Adrenal gland (tissue), 19 donors: ENCODE measurements at places on chromosomes 11 and 22. TPM values are rescaled to one million over a fixed set of nuclear protein-coding genes. Genes with fewer than 3 reads are reported as not detected.

The ISX gene
- total RNA-seq, result not detected

The SLC15A3 gene
- total RNA-seq, result 33.0 TPM

The MS4A14 gene
- total RNA-seq, result 0.44 TPM

The CCDC88B gene
- total RNA-seq, result 14.4 TPM

The SHANK3 gene
- 26.1 TPM for total RNA-seq

The NKAPD1 gene
- total RNA-seq, result 19.5 TPM

The SAA1 gene
- total RNA-seq, result 1.8 TPM

The NFAM1 gene
- total RNA-seq, result 9.8 TPM

The PRAME gene
- 1.1 TPM for total RNA-seq

The ADM2 gene
- not detected for total RNA-seq

The TRIM22 gene
- total RNA-seq, result 49.3 TPM

The FXYD6 gene
- total RNA-seq, result 74.0 TPM

The PHRF1 gene
- 33.9 TPM for total RNA-seq

The APOL3 gene
- 60.2 TPM for total RNA-seq

The INPP5J gene
- total RNA-seq, result 0.83 TPM

The F2 gene
- total RNA-seq, result not detected

The OSBP2 gene
- total RNA-seq, result 19.5 TPM

The OR4B1 gene
- not detected for total RNA-seq

The FAR1 gene
- total RNA-seq, result 40.6 TPM

The SMIM35 gene
- 0.10 TPM for total RNA-seq

The UBQLN3 gene
- total RNA-seq, result not detected

The TRPC6 gene
- 0.57 TPM for total RNA-seq

The TH gene
- not detected for total RNA-seq

The CREB3L1 gene
- total RNA-seq, result 13.3 TPM

The MPZL3 gene
- total RNA-seq, result 1.1 TPM

The NXPE2 gene
- not detected for total RNA-seq

The P2RX3 gene
- 0.87 TPM for total RNA-seq

The TIMP3 gene
- 640 TPM for total RNA-seq

The CABP7 gene
- 1.3 TPM for total RNA-seq

The DNAJB7 gene
- not detected for total RNA-seq
